ENCODE measurements at places on chromosomes 4 and X. TPM values are rescaled to one million over a fixed set of nuclear protein-coding genes. Genes with fewer than 3 reads are reported as not detected.

Gene ATP1B4
- not detected for total RNA-seq

Gene NXF2B
- total RNA-seq, result not detected

Gene CAPN6
- total RNA-seq, result 0.28 TPM

Gene DDIT4L
- 3.0 TPM for total RNA-seq

Gene UGT2B10
- not detected for total RNA-seq

Gene CABS1
- total RNA-seq, result not detected

GRCh38 chr4:18012134-18012806 is 9.3 kb downstream of the LCORL start:
- DNase-seq, result no peak

DNA sequence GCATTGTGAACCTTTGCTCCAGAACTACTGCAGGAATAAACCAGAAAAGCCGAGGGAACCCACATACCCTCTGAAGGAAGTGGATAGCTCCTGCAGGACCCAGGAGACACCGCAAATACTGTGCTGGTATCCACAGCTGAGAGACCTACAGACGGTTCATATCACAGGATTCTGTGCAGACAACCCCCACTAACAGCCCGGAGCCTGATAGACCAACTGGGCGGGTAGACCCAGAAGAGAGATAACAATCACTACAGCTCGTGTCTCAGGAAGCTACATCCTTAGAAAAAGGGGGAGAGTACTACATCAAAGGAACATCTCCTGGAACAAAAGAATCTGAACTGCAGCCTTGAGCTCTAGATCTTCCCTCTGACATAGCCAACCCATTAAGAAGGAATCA is 150.8 kb downstream of the FRAS1 start:
- no peak for DNase-seq

GRCh38 chr4:183299464-183299863 is 20.6 kb downstream of the CLDN22 start:
- DNase-seq, result no peak

DNA sequence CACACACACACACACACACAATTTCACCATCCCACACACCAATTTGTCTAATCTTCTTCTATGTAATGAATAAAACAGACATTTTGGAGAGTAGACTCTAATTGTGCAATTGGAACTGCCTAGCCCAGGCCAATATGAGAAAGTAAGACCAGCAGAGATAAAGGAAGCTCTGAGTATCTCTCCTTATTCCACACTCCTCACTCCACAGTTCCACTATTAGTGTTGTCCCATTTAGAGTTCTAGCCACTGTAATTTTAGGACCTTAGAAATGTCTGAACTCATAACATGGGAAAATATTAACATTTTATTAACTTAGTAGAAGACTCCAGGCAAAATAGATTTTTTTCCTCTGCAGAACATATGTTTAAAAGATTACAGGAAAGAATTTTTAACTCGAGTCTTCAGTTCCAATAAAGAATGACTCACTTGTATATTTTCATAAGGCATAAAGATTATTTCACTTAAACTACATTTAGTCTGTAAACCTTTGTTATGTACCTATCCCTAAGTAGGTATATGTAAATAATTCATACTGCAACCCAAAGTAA is 297.6 kb upstream of the INTU start:
- DNase-seq, result no peak

DNA sequence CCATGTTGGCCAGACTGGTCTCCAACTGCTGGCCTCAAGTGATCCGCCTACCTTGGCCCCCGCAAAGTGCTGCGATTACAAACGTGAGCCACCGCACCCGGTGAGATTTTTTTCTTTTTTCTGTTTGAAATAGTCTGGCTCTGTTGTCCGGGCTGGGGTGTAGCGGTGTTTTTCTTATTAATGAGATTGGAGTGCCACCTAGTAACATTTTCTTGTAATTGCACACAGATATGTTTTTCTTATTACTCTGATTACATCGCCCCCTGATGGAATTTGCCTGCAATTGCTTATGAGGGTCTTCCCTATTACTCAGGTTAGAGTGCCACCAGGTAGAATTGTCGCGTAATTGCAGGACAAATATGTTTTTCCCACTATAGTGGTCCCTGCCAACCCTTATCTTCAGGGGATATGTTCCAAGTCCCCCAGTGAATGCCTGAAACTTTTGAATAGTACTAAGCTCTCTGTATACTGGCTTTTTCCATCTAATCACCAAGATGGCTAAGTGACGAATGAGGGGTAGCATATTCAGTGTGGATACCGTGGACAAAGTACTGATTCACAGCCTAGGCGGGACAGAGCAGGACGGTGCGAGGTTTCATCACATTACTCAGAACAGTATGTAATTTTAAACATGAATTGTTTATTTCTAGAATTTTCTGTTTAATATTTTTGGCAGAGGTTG is 8.6 kb upstream of the PDHA1 start:
- no peak for DNase-seq

DNA sequence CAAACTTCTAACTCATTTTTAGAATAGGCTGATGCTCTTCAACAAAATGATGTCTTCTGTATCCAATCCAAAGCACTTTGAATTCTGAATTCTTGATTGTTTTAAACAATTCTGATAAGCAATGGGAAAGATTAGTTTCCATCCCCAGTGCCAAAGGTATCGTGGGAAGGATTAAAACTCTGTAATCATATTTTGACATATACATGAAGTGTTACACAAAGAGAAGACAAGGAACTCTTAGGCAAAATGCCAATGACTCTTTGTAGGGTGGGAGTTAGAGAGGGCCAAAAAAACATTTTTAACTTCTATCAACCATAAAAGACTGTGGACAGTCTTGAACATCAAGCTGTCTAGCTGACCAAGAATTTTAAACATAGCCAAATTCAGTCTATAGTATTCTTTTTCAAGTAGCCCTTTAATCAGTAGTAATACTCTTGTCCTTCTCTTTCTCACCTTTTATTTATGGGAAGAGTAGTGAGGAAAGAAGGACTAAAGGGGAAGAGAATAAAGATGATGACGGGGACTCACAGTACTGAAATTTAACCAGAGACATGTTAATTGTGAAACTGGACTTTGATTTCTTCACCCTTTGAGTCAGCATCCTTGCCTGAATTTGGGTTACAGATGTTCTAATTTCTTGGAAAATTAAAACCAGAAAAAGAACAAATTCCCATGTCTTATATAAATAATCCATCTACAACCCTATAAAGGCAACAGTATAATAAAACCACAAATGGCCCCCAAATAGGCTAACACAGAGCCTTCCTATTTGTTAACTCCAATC is 51.8 kb upstream of the VEGFD start:
- peak; percentile 80 for DNase-seq

GRCh38 chr4:158613046-158613445 is 58.6 kb downstream of the C4orf46 start:
- no peak for DNase-seq

DNA sequence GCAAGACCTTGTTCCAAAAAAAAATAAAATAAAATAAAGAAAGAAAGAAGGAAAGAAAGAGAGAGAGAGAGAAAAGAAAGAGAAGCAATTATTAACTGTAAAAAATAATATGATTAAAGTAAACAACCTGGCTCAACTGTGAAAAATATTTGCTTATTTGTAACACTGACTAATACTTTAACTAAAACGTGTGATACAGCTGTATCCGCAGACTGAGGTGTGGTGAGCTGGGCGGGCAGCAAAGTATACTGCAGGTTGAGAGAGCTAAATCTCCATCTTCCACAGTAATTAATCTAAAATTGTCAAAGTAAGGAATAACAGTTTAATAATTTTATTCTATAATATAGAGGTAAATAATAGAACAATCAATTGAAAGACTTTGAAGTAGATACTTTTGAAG is 145.5 kb upstream of the FAM241A start:
- no peak for DNase-seq

DNA sequence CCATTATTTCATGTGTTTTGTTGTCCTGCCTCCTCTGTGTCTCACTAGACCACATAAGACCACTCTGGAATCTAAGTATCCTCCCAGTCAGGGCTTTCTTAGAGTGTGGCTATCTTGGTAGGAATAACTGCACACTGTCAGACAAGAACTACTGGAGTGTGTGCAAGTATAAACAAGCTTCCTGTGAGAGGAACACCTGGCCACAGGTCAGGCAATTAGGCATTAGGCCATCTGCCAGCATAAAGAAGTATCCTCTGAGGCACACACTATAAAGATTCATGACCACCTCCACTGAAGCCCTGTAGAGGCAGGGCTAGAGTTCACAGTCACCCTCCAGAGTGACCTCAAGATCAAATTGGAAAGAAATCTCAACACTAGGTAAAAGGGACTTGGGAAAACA is 507.0 kb upstream of the PABPC4L start:
- DNase-seq, result no peak

DNA sequence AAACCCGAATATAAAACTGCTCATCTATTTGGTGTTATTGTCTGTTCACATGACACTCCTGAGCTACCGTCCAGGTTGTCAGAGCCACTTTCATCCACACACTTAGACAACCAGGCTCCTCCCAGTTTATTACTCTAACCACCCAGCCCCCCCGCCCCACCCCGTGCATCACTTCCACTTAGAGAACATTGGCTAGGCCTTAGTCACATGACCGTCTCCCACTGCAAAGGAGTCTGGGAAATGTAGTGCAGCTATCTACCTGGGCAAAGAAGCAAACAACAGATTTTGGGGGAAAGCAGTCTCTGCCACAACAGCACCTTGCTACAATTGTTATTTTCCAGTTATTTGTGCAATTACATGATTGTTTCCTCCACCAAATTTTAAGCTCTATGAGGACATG is 57.6 kb upstream of the RBPJ start:
- DNase-seq, result no peak

DNA sequence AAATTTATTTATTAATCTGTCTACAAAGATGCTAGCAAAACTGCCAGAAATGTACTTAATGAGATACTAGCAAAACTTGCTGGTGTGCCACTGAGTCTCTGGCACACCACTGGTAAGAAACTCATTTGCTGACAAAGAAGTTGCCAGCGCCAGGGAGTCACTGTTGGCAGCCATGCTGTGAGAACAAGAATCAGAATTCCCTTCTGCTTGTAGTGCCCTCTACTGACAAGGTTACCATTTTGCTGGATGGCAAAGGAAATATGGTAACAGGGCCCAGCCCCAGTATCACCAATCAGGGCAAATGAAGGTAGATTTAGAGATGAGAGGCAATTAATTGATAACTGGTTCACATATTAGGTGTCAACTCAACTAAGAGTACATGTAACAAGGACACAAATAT is 750.1 kb upstream of the ADGRL3 start:
- DNase-seq, result no peak

DNA sequence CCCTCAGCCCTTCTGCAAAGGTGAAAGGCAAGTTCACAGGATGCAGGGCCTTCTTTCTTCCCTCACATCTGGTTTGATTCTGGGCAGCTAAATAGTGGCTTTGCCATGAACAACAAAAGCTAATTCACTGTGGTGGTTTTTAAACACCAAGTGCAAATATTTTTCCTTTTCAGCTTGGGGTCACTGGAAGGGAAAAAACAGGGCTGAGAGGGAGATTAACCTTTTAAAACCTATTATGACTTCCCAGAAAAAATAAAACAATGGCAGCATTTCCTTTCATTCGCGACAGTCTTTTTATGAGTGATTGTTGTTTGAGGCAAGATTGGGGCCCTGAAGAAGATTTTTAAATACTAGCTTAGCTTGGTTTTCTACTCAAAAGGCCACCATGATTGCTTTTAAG is 103.7 kb upstream of the SCML1 start:
- no peak for DNase-seq

GRCh38 chr4:108052558-108053120 is 63.0 kb downstream of the HADH start:
- no peak for DNase-seq

DNA sequence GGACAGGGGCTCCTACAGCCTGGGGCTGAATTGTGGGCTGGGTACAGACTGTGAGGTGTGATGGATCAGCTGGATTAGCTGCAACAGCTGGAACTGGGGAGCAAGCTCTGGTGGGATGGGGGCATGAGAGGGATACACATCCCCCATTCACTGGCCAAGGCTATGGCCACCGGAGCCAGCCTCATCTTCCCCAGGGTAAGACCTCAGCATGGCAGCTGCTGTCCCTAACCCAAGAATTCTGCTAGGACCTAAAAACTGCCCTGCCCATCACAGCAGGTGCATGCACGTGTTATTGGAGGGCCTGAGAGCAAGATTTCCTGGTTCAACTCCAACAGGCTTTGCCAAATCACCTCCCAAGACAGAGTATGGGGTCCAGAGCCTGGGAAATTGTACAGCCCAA is 258.6 kb upstream of the AGTR2 start:
- no peak for DNase-seq

DNA sequence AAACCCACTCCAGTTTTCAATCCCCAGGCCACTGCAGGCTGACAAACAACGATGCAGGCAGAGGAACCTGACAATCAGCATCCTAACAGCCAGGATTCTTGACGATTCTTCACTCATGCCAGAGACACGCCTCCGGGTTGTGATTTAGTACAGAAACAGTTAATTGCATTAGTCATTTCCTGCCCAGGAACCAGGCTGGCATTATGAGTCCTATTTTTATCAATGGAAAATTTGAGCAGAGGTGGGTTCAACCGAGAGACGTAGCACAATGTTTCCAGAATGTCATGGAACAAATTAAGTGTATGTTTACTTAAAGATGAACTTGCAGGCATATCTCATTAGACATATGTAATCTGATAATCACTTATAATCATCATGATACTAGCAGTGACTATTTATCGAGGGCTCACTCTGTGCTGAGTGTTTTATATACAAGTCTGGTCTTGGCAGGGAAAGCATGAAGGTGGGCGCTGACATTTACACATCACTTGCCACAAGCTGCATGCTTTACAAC is 159.7 kb downstream of the NSUN7 start:
- DNase-seq, result peak; percentile 8

GRCh38 chr4:71938776-71939175 is 93.0 kb upstream of the NPFFR2 start:
- no peak for DNase-seq

GRCh38 chrX:369563-370101 is 17.1 kb downstream of the PPP2R3B start:
- no peak for DNase-seq

GRCh38 chr4:59060002-59060846 is 1950.0 kb upstream of the IGFBP7 start:
- no peak for DNase-seq

DNA sequence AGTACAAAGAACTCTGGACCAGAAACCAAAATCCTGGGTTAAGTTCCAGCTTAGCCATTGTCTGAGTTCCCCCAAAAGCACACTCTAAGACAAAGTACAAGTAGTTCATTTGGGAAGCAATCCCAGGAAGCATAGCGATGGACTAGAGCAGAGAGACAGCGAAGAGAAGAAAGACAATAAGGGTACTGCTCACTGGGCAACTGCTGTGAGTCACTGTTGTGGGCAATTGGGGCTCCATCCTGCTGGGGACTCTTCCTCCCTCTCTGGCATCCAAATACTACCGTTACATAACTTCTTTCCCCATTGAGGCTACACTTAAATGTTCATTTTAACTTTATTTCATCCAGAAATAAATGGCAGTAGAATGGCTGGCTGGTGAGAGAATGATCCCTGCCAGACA is 14.1 kb downstream of the SRPX start:
- no peak for DNase-seq

DNA sequence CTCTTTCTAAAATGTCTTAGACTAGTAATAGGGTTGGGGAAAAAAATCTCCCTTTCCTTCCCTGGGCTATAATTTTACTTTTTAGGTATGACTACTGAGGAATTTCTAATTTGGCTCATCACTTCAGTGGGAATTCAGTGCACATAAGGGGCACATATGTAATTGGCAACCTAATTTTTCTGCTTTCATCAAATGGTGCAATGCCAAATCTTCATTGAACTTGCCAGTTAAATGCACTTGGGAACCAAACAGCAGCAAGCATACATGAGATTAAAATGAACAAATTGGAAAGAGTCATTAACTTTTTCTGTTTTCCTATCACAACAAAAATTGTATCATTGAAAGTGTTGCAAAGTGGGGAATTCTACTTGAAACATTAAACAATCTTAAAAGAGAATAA is 2.9 kb upstream of the CCSER1 start:
- no peak for DNase-seq

- peak; percentile 47 for DNase-seq
These were observed 231.5 kb downstream of the UNC5C start for GRCh38 chr4:95317085-95317793.

Measured in lung (tissue), 17 donors.